ENCODE measurements at places on chromosomes 6 and 20.
A peak's percentile ranks its signal among the peaks of the same experiment; 100 is the strongest.

DNA sequence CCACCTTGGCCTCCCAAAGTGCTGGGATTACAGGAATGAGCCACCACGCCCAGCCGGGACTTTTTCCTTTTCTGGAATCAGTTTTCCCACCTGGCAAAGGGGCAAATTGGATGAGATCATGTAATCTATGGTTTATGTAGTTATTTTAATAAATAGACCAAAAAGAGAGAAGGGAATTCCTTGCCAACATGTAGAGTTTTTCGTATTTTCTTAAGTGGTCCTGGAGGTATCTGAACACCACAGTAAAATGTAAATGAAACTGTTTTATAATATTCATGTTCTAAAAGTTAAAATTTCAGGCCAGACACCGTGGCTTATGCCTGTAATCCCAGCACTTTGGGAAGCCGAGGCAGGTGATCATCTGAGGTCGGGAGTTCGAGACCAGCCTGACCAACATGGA, 185.1 kb upstream of the ZNF217 start:
- H3K36me3 ChIP-seq, result no peaks in the 10 kb centered on the region
- H3K4me1 ChIP-seq, result no peaks in the 10 kb centered on the region
- H3K27ac ChIP-seq, result no peak overlapping the region
- no peaks in the 10 kb centered on the region for H3K27me3 ChIP-seq

DNA sequence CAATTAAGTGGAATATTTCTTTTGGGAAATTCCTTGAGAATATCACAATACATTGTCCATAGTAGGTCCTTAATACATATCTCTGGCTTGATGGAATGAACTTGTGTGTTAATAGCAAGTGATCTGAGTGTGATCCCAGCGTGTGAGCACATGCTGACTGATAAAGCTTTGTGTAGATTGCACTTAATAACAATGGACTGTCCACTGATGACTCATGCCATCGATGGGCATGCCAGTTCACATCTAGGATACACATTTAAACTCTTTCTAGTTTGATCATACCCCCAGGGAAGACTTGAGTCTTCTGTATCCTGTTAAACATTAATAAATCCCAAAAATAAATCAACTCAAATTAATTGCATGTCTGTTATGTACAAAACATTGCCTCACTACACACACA, 454.3 kb upstream of the SPTLC3 start:
- DNase-seq, result no peak
- no peaks in the 10 kb centered on the region for H3K36me3 ChIP-seq
- no peaks in the 10 kb centered on the region for H3K4me1 ChIP-seq
- H3K4me3 ChIP-seq, result no peak overlapping the region

DNA sequence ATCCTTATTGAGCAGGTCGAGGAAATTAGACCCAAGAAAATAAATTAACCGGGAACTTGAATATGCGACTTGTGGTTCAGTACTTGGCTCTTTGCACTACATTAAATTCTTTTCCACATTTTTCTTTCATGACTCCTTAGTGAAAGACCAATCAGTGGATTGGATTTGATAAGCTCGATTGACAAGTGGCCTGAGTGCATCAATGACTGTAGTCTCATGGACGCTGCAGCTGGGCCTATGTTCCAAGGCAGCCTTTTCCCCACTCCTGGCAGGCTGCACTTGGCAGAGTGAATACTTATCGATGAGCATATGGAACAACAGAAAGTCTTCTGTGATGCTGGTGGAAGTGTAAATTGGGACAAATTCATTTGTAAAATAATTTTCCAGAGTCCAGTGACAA, 210.8 kb upstream of the EXOC2 start:
- no peak overlapping the region for H3K4me3 ChIP-seq
- no peaks in the 10 kb centered on the region for H3K4me1 ChIP-seq

- H3K4me3 ChIP-seq, result no peak overlapping the region
- no peak for DNase-seq
- H3K4me1 ChIP-seq, result peaks cover 6% of the 10 kb centered on the region
- no peaks in the 10 kb centered on the region for H3K27me3 ChIP-seq
- no peak overlapping the region for H3K27ac ChIP-seq
- no peaks in the 10 kb centered on the region for H3K36me3 ChIP-seq
Measured at GRCh38 chr6:17179530-17180073, 77.8 kb downstream of the STMND1 start.

DNA sequence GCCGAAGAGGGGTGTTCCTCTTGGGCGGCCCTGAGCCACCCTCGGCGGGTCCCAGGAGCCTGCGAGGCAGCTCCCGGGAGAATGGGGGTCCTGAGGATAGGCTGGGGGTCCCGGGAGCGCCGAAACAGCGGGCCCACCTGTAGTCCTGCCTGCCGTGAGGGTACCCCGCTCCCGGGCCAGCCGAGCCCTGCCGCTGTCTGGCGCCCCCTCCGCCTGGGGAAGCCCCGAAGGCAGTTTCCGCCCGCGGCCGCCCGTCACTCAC, 280 bp downstream of the SPATA2 start:
- H3K36me3 ChIP-seq, result peaks cover 2% of the 10 kb centered on the region
- H3K27me3 ChIP-seq, result no peaks in the 10 kb centered on the region
- no peaks in the 10 kb centered on the region for H3K4me1 ChIP-seq
- no peak for DNase-seq
- H3K27ac ChIP-seq, result peak overlapping the region; percentile 98

DNA sequence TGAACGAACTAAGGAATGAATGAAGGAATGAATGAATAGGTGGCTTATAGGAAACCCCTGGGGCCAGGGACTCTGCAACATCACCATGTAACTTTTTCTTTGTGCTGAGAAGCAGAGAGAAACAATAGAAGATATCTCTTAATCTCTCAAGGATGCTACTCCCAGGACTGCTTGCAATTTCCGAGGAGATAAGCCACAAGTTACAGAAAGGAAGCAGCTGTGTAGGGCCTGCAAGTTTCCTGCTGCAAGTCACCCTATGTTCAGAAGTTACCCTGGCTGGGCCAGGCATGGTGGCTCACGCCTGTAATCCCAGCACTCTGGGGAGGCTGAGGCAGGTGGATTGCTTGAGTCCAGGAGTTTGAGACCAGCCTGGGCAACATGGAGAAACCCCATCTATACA, 7.3 kb upstream of the MAVS start:
- H3K27me3 ChIP-seq, result no peaks in the 10 kb centered on the region
- no peaks in the 10 kb centered on the region for H3K4me1 ChIP-seq
- H3K27ac ChIP-seq, result no peak overlapping the region
- no peak for DNase-seq
- no peak overlapping the region for H3K4me3 ChIP-seq
